ENCODE measurements at places on chromosomes 1 and 21.

GRCh38 chr1:161913482-161914140, 110.1 kb downstream of the OLFML2B start:
- no peak for DNase-seq

DNA sequence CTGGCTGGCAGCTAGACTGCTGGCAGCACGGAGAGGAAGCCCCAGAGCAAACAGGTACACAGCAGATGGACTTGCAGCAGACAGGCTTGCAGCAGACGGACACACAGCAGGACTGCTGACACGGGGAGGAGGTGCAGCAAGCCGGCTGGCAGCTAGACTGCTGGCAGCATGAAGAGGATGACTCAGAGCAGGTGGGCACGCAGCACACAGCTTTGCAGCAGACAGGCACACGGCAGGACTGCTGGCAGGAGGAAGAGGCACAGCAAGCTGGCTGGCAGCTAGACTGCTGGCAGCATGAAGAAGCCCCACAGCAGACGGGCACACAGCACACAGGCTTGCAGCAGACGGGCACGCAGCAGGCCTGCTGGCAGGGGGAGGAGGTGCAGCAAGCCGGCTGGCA, 498 bp downstream of the KRTAP10-2 start:
- no peak for DNase-seq

DNA sequence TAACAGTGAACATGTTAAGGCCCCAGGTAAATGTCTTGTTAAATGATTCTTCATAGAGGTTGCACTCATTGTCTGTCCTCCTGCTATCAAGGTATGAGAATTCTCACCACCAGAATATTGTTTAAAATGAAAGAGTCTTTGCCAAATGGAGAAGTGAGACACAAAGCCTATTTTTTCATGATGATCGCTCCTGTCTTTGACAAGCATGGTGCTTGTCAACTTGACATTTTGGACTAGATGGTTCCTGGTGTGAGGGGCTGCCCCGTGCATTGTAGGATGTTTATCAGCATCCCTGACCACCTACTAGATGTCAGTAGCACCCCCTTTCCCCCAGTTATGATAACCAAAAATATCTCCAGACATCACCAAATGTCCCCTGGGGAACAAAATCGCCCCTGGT, 65.6 kb downstream of the MDM4 start:
- no peak for DNase-seq

DNA sequence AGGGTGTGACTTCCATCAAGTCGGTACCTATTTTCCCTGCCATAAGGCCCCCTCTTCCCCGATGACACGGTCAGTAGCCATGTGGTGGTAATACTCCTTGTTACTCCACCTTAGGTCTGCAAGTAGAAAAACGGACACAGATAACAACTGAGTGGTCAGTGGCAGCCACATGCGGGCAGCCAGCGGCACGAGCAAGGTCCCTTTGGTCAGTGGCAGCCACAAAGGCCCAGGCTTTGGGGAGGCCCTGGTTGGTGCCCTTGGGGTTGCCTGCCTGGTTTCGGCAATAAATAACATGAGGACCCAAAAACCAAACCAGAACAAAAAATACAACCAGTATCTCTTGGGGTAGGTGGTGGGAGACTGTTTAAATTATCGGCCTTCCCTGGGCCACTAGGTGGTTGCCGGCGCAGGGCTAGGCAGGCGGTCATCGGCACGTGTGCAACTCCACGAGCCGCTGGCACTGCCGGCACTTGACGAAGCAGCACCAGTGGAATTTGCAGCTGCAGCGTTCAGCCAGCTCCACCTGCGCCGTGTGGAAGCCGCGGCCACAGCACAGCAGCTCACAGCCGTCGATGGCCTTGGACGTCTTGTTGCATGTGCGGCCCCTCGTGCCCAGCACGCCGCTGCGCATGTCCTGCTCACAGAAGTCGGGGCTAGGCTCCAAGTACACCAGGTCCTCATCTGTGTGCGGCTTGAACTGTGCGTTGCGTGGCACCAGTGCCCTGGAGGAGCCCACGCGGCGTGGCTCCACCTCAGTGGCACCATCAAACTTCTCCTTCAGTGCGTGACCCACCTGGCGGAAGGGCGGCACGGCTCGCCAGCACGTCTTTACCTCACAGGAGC, 23.1 kb downstream of the WNT4 start:
- DNase-seq, result no peak

- no peak for DNase-seq
Observed at GRCh38 chr1:1996207-1996651, 7.4 kb downstream of the CFAP74 start.

DNA sequence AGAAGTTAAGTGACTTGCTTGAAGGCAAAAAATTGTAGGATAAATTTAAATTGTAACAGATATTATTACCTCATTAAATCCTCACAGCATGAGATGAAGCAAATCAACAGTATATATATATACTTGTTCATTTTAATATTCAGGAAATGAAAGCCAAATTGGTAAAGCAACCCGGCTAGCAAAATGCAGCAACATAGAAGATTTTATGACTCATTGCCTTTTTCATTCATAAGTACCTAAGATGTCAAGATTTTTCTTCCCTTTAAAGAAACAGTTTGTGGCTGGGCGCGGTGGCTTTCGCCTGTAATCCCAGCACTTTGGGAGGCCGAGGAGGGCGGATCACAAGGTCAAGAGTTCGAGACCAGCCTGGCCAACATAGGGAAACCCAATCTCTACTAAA, 190.5 kb upstream of the NRIP1 start:
- DNase-seq, result no peak

- no peak for DNase-seq
Observed at GRCh38 chr1:37294529-37294928, 179.9 kb upstream of the ZC3H12A start.

GRCh38 chr1:232765542-232765941, 39.7 kb upstream of the MAP10 start:
- no peak for DNase-seq

DNA sequence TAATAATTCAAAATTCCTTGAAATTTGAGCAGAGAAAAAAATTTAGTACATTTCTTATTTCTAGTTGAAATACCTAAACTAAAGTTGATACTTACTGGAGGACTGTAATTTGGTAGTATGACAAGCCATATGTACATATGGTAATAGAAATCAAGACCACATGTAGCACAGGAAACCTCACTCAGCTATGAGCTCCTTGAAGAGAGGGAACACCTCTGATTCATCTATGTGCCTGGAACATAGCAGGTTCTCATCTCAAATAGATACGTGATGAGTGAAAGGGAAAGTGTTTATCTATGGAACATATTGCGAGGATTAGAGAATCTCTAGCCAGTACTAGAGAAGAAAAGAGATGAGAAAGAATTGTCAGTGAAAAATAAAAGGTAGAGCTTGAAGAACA, 47.9 kb upstream of the GNG4 start:
- peak; percentile 10 for DNase-seq

- DNase-seq, result no peak
Observed at GRCh38 chr1:162008799-162009198, 14.9 kb downstream of the OLFML2B start.

- DNase-seq, result no peak
Observed at GRCh38 chr1:20063861-20064292, 6.1 kb upstream of the PLA2G5 start.

DNA sequence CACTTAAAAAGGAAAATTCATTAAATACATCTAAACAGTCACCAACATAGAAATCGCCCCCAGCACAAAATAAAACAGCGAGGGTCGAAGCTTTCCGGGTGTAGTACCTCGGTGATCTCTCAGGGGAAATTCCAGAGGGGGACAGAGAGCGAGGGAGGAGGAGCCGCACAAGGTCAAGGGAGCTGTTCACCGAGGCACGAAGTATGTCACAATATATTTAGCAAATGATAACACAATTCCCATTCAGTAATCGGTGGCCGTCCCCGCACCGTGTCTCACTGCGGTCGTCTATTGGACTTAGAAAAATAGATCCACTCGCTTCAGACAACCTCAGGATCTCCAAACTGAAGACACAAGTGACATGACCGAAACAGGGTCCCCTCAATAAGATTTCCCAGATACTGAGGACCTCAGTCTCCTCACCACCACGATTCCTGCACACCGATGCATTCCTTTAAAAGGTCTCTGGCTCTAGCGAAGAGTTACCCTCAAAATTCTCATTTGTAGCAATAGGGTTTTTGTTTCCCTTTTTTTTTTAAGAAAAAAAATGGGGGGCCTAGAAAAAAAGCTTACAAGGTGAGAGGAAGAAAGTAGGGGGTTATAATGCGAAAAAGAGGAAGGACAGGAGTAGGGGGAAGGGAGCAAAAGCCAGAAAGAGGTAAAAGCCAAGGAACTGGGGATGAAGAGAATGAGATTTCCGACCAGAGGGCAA, 1.1 kb downstream of the LPGAT1 start:
- no peak for DNase-seq

DNA sequence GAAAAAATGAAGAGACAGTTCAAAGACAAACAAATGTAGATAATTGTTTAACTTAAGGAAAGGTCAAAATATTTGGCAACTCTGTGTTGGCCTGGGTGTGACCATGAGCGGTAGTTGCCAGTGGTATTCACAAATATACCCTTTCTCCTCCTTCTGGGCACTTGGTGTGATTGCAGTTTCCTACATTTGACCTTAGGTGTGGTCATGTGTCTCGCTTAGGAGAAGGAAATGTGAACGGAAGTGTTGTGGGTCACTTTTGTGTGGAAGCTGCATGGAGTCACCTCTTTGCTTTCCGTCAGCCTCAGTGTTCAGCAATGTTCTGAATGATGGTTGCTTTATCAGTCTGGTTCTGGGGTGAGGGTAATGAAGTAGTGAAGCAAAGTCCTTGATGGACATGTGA, 3.4 kb upstream of the PCSK9 start:
- no peak for DNase-seq

- no peak for DNase-seq
Observed at GRCh38 chr21:38440746-38441145, 57.5 kb downstream of the ERG start.

- peak; percentile 20 for DNase-seq
Observed at GRCh38 chr1:24709791-24710441, 35.3 kb upstream of the CLIC4 start.

GRCh38 chr1:61851235-61851634, 109.0 kb downstream of the PATJ start:
- DNase-seq, result no peak

DNA sequence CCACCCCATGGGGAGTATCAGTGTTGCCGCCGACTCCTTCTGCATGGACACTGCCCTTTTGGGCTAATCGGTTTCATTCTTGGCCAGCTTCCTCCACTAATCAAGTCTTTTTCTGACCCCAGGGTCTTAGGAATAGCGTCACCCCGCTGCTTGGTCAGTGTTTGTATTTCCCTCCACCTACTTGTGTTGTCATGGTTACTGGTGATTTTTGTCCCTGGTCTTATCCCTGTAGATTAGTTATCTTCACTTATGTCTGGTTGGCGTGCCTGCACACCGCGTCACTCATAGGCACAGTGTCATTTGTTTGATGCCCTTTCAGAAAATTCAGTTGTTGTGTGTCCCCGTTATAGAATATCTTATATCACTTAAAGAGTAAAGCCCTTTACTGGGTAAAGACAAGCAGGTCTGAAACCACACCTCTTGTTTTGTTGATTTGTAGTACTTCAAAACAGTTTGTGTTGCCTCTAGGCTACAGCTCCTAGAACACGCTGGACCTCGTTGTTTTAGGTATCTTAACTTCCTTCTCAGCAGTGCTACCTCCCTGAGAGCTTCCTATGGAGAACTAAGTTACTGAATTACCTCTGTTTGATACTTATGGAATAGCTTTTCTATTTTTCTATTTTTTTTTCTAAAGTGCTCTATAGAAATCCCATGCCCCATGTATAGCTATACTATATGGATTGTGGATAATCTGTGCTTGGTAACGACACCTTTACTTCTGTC, 868 bp downstream of the PPP1R12B start:
- peak; percentile 24 for DNase-seq

GRCh38 chr1:40059338-40059959, 18.9 kb downstream of the CAP1 start:
- DNase-seq, result peak; percentile 52

- DNase-seq, result no peak
Observed at GRCh38 chr1:205301205-205301821, 20.2 kb downstream of the NUAK2 start.

GRCh38 chr1:201245082-201245481, 38.2 kb upstream of the PKP1 start:
- DNase-seq, result no peak

DNA sequence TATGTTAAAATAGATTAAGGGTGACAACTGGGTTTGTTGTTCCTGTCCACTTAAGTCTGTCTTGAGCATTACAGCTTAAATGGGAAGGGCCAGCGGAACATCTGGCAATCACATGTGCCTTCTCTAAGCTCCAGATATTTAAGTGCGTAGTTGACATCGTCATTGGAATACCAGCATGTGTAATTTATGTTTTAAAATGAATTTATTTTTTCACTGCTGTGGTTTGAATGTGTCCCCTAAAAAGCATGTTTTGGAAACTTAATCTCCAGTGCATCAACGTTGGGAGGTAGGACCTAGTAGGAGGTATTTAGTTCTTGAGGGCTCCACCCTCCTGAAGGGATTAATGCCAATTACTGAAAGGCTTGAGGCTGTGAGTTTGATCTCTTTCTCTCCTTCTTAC, 13.4 kb downstream of the ZCCHC17 start:
- no peak for DNase-seq

DNA sequence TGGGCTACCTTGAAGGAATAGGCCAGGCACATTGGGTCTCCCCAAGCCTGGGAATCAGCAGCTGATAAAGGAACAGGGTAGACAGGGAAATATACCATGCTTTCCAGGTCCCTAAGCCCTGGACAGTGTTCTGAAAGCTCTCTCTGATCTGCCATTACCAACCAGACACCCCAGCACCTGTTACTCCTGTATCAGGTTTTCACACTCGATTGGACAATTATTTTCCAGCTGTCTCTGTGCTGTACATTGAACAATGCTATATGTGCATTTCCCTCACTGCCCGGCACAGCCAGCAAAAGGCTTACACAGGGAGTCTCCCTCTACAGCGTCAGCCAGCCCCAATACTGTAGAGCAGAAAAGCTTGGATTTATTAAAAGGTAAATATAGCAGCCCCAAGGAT, 4.7 kb downstream of the CFAP45 start:
- DNase-seq, result no peak
